Fibroblast of skin of left biceps (primary cell): ENCODE measurements at places on chromosomes 1 and 21.
A peak's percentile ranks its signal among the peaks of the same experiment; 100 is the strongest.

GRCh38 chr1:16134066-16134801 is 21.6 kb downstream of the EPHA2 start:
- no peak for DNase-seq

- no peak for DNase-seq
These were observed at the start of gene LMX1A for GRCh38 chr1:165355977-165356811. Gene LMX1A (minus strand): TSS chr1:165356715. CDS start chr1:165355559, 1,156 bp downstream.

DNA sequence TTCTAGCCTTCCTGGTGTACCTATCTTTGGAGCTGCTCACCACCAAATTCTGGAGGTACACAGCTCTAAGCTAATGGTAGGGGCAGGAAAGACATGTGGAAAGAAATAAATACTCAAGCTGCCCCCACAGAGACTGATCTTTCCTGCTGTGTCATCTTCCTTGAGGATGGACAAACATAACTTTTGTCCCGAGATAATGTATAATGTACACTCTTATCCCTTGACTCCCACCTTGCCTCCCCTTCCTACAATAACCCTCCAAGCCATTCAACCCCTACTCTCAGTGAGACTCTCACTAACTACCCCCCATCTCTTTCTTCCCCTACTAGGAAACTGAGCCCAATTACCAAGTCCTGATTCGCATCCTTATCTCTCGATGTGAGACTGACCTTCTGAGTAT is 12.2 kb downstream of the ANXA9 start:
- no peak for DNase-seq

DNA sequence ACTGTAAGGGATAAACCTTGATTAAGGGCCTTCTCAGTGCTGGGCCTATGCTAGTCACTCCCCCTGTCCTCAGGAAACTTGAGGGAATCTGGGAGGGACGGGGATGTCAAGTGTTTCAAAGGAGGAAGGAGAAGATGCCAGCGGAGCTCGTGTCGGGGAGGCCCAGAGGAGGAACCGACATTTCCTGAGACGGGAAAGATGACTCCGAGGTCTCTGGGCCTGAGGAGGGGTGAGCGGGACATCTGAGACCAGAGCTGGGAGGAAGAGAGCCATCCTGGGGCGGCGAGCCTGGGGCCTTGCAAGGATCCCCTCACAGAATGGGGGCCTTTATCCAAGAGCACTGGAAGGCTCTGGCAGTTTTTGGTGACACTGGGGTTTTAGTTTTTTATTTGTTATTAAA is 10.4 kb downstream of the SLC66A1 start:
- no peak for DNase-seq

GRCh38 chr1:202143768-202144401 is 652 bp downstream of the ARL8A start:
- DNase-seq: no peak

DNA sequence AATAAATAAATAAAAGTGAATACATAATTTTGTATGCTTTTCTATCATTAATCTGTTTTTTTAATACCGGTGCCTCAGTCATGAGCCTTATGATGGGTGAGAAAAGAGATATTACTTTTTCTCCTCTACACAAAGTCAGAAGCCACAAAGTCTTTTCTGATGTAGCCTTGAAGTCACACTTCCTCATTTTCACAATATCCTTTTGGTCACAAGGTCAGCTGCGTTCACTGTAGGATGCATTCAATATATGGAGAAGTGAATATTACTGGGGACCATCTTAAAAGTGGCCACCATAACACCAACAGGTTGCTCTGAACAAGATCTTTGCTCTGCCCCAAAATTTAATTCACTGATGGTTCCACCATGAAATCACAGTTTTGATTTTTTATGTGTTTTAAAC is 83.3 kb upstream of the TNR start:
- DNase-seq: no peak

DNA sequence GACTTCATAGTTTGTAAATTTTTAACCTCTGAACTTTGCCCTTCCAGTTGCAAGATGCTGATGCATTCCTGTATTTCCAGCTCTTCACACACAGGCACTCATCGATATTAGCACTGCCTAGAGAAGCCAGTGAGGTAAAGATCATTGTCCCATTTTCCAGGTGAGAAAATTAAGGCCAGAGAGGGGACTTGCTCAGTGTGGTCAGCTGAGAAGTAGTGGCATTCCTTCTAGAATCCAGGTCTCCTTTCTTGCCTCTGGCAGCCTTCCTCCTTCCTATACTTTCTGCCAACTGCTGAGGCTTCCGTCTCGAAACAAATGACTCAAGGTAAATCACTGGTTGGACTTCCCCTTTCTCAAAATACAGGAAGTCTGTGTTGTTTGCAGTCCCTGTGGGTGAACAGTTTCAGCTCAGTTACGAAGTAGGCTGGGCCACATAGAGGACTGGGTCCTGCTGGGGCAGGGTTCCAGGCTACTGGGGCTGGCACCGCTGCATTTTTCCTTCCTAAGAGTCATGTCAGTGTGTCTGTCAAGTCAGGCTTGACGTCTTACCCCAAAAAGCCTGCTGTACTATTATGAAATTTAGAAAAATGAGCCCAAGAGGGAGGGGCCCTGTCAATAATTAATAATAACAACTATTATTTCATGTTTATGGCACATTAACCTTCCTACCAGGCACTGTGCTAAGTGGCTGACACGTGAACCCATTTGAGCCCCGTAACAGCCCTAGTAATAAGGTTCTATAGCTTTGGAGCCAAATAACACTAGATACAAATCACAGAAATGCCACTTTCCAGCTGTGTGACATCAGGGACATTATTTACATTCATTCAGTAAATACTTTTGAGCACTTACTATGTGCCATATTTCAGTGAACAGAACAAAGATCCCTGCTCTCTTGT is 16.6 kb upstream of the RNF19B start:
- DNase-seq: peak; percentile 30

DNA sequence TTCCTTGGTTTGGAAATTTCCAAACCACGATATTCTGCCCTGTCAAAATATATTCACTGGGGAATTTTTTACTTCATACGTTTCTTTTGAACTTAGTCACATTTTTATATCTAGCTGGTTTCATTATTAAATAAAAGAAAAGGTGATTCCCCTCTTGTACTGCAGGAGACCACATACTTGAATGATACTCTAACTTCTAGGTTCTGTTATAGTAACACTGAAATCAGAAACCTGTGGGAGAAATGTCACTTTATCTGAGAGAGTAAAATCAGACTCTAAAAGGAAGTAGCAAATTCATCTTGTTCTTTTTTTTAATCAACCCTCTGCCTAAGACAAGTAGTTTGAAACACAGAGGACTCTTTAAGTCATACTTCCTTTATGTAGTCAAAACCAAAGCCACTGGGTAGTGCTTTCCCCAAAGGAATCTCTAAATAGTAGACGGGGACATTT is 34.4 kb downstream of the MRPL39 start:
- no peak for DNase-seq

GRCh38 chr1:12142141-12142823 is 24.5 kb upstream of the TNFRSF1B start:
- no peak for DNase-seq

DNA sequence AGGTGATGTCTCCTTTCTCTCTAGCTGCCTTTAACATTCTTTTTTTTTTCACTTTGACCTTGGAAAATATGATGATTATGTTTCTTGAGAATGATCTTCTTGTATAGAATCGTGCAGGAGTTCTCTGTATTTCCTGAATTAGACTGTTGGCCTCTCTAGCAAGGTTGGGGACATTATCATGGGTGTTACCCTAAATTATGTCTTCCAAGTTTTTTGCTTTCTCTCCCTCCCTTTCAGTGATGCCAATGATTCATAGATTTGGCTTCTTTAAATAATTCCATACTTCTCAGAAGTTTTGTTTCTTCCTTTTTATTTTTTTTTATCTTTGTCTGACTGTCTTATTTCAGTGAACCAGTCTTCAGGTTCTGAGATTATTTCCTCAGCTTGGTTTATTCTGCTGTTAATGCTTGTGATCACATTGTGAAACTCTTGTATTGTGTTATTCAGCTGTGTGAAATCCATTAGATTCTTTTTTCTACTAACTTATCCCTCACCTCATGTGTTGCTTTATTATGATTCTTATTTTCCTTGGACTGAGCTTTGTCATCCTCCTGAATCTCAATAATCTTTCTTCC is 268.4 kb upstream of the NRIP1 start:
- DNase-seq: no peak

DNA sequence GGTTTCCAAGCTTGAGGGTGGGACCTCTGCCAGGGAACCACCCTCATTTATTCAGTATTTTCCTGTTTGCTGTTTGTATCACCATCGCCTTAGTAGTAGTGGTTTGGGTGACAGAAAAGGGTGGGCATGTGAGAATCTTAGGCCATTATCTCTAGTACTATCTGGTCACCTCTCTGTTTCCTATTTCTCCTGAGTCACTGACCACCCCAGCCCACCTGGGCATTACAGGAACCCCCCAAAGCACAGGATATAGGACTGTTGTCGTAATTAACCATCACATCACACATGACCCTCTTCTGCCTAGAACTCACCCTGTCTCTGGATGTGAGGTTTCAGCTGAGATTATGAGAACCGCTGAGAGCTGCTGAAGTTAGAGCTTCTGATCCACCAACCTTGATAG is 60.4 kb downstream of the IL23R start:
- DNase-seq: no peak

GRCh38 chr1:158520021-158520420 is 34.2 kb downstream of the OR6Y1 start:
- no peak for DNase-seq

- DNase-seq: no peak
These were observed 98.5 kb upstream of the POGK start for GRCh38 chr1:166740668-166741276.

GRCh38 chr1:1068517-1069055 is 5.5 kb downstream of the RNF223 start:
- DNase-seq: no peak
